Dermis blood vessel endothelial cell (primary cell): ENCODE measurements at places on chromosomes 12 and 14. TPM values are rescaled to one million over a fixed set of nuclear protein-coding genes. Genes with fewer than 3 reads are reported as not detected.

GRCh38 chr14:104968153-104968527, 10.0 kb downstream of the AHNAK2 start:
- DNase-seq: peak; percentile 67

DNA sequence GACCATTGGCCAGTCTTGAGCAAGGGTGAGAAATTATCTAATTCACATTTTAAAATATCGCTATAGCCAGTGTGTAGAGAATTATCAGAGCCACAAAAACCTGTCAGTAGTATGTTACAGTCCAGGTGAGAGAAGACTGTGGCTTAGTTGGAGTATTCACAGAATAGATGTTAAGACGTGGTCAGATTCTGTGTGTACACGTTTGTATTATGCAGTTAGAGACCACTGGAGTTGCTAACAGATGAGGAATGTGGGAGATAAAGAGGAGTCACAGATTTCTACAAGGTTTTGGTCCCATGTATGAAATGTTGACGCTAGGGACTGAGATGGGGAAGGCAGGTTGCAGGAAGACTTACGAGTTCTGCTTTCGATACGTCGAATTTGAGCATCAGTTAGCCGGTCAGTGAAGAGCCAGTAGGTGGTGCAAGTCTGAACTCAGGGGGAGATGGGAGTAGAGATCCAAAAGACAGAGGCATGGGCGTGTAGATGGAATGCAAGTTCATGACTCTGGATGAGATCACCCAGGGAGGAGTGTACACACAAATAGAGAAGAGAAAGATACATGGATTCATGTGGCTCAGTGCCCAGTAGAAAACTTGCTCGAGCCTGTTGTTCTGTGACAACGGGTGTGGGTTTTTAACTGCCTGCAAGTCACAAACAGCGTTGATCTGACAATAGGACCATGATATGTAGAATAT, 114.8 kb upstream of the FLRT2 start:
- peak; percentile 85 for DNase-seq

The P2RX2 gene
- total RNA-seq: 0.17 TPM in 1 of 2 replicates, not detected in the other

The GLT8D2 gene
- 3.4 and 4.1 TPM in 2 replicates for total RNA-seq

DNA sequence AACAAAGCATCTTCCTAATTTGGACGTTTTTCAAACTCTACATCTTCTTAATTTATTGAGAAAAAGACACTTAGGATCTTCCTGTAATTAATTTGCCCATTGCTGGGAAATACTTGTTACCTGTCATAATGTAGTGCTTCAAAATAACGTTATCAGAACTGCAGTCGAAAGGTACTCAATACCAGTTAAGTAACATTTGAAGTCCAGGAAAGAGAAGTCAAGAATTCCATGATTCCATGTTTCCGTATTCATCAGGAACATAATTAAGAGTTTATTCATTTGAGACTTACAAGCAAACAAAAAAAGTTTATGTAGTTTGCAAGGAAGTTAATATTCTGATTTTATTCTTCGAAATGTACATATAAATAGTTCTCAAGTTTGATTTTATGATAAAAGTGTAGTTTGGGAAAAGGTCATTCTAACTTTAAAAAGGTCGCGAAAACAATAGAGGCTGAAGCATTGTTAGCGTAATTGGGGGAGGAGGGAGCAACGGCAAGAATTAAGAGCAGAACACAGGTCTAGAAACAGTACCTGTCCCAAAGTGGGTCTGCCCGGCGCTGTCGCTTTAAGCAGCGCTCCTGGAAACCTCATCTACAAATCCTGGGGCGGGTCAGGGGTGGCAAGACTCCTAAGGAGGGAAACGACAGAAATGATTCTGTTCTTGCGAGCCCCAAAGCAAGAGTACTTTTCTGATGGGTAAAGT, 1.2 kb upstream of the KCNMB4 start:
- DNase-seq: no peak

The TAS2R46 gene
- total RNA-seq: 2.4 and 3.6 TPM in 2 replicates

The PTGES3 gene
- total RNA-seq: 54.1 and 116 TPM in 2 replicates

DNA sequence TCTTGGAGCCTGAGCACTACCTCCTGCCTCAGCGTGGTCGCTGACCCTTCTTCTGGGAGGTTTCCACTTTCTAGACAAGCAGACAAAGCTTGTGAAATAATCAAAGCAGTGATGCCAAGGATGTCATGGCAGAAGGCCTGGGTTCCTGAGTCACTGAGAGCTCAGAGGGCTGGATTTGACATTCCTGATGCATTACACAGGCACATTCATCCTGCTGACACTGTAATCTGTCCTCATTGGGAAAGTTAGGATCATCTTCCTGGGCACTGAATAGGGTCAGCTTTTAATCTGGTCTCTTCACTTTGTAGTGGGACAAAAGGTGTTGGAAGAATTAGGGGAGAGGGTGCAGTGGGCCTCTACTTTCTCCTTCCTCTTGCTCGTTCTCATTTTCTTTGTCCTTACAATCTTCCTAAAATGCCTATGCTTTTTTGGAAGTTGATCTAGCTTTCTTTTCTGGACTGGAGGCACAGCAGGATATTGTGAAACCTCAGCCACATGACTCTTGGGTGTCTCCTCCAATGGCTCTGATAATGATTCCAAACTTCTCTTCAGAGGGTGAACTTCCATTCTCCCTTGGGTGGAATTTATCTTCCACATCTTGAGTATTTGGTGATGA, 29.6 kb downstream of the EEA1 start:
- peak; percentile 92 for DNase-seq

GRCh38 chr14:74881431-74882102, at the start of gene DLST:
TSS of gene DLST (plus strand) at chr14:74881916. CDS start at chr14:74881954, 38 bp downstream.
- DNase-seq: peak; percentile 91

DNA sequence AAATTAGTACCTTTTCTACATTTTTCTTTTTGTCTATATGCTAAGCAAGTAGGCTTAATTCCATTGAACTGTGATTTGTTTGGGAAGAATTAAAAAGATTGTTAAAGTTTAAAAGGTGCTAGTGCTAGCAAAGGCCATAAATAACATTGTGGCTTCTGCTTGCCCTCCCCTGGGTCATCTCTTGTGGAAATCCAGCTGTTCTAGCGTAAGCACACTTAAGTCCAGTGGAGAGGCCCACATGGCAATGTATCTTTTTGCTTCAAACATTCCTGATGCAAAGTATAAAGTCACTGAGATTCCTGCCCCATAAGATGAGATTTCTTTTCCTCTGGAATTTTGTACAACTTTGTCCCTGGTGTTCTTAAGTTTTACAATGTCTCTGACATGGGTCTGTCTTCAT, 14.4 kb upstream of the ERGIC2 start:
- no peak for DNase-seq

DNA sequence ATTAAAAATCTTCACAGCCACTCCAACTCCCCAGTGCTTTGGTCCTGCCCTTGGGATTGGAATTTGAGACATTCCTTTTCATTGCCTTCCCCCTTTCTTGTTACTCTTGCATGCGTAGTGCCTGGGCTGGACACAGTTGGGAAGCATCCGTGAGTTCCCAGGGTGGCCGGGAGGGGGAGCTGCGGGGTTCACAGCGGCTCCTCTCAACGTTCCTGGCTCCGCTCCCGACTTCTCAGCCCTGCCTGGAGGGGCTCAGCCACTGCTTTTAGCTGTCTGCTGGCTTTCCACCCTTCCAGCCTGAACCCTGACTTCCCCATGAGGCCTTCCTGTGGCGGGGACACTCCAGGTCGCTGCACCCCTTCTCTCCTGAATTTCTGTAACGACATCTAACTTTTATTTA, 3.2 kb downstream of the TEX52 start:
- DNase-seq: peak; percentile 85

The ERG28 gene
- total RNA-seq: 5.3 and 7.6 TPM in 2 replicates

GRCh38 chr12:12812618-12813119, 477 bp upstream of the DDX47 start:
- DNase-seq: no peak

GRCh38 chr12:113802000-113802749, 163.9 kb downstream of the RBM19 start:
- DNase-seq: no peak

The RNASE9 gene
- not detected in 2 replicates for total RNA-seq

DNA sequence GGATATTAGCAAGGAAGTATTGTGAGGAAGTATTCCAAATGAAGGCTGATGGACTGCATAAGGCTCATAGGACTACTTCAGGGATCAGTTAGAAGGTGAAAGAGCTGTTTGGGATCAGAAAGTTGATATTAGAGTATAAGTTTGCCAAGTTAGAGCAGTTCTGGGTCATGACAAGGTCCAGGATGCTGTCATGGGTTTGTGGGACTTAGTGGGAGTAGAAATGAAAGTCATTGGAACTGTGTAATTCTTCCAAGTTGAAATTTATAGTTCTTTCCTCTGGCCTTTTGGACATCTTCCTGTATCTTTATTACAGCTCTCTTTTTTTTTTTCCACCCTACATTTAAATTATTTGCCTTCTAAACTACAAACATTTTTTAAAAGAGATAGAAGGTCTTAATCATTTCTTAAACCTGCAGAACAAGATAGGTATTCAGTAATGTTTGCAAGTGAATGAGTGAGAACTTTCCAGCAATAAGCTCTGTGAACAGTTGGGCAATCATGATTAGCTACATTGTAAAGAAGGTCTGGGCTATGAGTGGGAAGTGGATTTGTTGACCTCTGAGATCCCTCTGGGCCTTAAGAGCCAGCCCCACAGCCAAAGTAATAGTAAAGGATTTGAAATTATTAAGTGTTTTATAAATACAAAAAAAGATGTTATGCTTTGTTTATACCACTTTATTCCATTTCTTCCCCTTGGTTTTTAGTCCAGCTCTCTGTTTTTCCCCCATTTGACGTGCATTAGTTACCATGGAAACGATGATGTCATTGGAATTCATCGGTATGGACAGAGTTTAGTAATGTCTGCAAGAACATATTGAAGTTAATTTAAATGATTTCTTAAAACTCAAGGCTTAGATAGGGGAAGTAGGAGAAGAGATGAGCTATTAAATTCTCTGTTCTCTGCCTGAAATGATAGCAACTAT, 247.9 kb upstream of the ARHGAP5 start:
- peak; percentile 17 for DNase-seq

The BIN2 gene
- total RNA-seq: not detected in 2 replicates

DNA sequence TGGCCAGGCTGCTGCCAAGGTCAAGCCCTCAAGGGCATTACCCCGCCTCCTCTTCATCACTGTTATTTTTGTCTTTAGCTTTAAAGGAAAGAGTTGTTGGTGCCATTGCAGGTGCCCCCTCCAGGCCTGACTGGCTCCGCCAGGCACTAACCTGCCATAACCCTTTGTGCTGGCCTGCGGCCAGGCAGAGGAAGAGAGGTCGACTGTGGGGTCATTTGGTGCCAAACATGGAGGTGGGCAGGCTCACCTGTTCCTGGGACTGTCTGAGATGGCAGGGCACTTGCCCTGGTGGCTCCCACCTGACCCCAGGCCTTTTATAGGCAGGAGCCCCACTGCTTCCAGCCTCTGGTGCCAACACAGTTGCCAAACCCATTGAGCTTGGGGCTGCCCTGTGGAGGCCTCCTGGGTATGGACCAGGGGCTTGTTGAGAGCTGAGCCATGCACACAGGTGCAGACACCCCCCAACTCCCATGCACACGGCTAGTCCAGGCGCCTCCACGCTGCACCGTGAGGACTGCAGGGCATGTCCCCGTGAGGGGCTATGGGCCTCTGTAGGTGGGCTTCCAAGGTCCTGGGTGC, 29.4 kb upstream of the PLD4 start:
- DNase-seq: no peak

GRCh38 chr14:104879983-104880565, 15.0 kb downstream of the CEP170B start:
- no peak for DNase-seq

DNA sequence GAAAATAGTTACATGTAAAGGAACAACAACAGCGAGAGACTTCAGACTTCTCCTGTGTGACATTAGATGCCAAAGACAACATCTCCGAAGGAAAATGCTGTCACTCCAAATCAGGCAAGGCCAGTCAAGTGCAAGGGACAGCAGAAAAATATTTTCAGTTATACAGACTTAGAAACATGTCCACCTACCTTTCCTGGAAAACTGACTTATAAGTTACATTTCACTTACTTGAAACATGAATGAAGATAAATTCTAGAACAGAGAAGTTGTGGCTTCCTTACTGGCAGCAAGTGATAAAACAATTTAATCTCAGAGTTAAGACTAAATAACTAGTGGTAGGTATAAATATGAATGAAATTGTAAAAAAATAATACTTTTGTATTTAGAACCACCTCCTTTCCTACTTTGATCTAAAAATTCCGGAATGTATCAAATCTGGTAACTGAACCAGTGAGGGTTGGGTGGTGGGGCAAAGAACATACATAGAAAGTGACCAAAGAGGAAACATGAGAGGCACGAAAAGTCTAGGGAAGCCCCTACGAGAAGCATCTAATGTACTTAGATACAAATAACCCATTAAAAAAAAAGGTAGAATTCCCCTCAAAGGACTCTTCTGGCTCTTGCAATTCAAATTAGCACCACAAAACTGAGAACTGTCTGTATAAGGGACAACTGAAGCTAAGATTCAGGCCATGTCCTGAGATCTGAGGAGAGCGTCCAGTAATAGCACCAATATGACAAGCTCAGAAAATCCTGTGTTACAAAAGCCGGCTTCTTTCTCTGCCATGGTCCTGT, 21.2 kb downstream of the MTHFD1 start:
- DNase-seq: no peak

GRCh38 chr14:90846511-90846910, 30.3 kb upstream of the TTC7B start:
- DNase-seq: no peak

GRCh38 chr14:42370056-42370455, 763.4 kb downstream of the LRFN5 start:
- DNase-seq: no peak

DNA sequence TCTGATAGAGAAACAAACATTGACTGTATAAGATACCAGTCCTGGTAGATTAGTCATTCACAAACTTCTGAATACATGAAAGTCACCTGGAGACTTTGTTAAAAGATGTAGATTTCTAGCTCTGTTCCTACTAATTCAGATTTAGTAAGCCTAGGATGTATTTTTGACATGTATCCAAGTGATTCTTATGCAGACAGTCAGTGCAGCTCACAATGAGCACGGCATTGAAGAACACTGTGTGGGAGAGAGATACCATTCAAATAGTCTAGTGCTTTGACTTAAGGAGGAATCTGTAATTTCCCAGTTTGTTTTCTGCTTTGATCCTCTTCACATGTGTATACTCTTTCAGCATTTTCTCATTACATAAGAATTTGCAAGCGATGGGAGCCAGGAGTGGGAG, 68.7 kb upstream of the STXBP6 start:
- no peak for DNase-seq
